Smooth muscle cell of trachea (primary cell): ENCODE measurements at places on chromosomes 4 and X. TPM values are rescaled to one million over a fixed set of nuclear protein-coding genes. Genes with fewer than 3 reads are reported as not detected.

The ALB gene
- 0.33 TPM in 1 of 2 replicates, not detected in the other for total RNA-seq

The CT83 gene
- total RNA-seq: not detected in 2 replicates

The DGAT2L6 gene
- total RNA-seq: not detected in 2 replicates

The FOXO4 gene
- total RNA-seq: 4.2 and 7.8 TPM in 2 replicates

The CFP gene
- 0.15 and 0.33 TPM in 2 replicates for total RNA-seq

The HERC5 gene
- total RNA-seq: 1.7 and 6.0 TPM in 2 replicates

The WDR44 gene
- 17.0 and 18.3 TPM in 2 replicates for total RNA-seq

The MGAT4D gene
- under 0.01 TPM in 1 of 2 replicates, not detected in the other for total RNA-seq

The GPR143 gene
- total RNA-seq: not detected in 2 replicates

The NDST4 gene
- not detected in 2 replicates for total RNA-seq

The CSAG1 gene
- total RNA-seq: not detected in 2 replicates

The IL21 gene
- total RNA-seq: not detected in 2 replicates

The SSX2 gene
- total RNA-seq: not detected in 2 replicates

The MAMLD1 gene
- 1.3 TPM in 2 replicates for total RNA-seq

The UGT8 gene
- under 0.01 and 0.17 TPM in 2 replicates for total RNA-seq

The DUX4 gene
- total RNA-seq: not detected in 2 replicates

The PABPC5 gene
- total RNA-seq: 2.9 and 3.5 TPM in 2 replicates

The PCDH19 gene
- under 0.01 TPM in 2 replicates for total RNA-seq

The IL1RAPL2 gene
- 0.15 and 0.17 TPM in 2 replicates for total RNA-seq
